Activated CD4-positive, alpha-beta T cell treated with anti-CD3 and anti-CD28 coated beads, Interleukin-2, amount 10 ng/mL, durations not matched to agents 7 days and 5 days (primary cell): ENCODE measurements at places on chromosomes 5 and 9. TPM values are rescaled to one million over a fixed set of nuclear protein-coding genes. Genes with fewer than 3 reads are reported as not detected.

GRCh38 chr5:168472329-168472728 is 13.9 kb upstream of the RARS1 start:
- H3K36me3 ChIP-seq: no peaks in the 10 kb centered on the region
- H3K4me3 ChIP-seq: no peak overlapping the region

ECPAS gene
- total RNA-seq: 55.5 TPM

- H3K27me3 ChIP-seq: peaks cover 2% of the 10 kb centered on the region
- no peak for DNase-seq
- no peak overlapping the region for H3K27ac ChIP-seq
- no peaks in the 10 kb centered on the region for H3K36me3 ChIP-seq
- no peak overlapping the region for H3K4me3 ChIP-seq
- H3K4me1 ChIP-seq: no peaks in the 10 kb centered on the region
Measured at GRCh38 chr5:152353001-152353400, 52.1 kb downstream of the NMUR2 start.

DNA sequence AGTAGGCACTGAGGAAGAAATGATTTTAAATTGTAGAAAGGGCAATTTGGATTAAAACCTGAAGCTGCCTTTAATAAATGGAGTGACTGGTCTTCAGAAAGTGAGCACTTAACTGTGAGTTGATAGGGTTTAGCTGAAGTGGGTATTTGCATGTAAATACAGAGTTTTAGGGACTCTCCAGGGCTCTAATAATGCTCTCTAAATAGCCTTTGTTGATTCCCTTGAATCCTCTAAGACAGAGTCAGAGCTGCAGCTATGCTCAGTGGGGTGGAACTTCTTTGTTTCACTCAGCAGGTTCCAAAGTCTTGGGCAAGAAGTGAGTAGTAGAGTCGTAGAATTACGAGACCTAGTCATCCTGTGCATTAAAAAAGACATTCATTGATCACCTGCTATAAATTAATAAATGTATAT is 21.4 kb downstream of the GLRA1 start:
- H3K4me1 ChIP-seq: no peaks in the 10 kb centered on the region
- peaks cover 4% of the 10 kb centered on the region for H3K27me3 ChIP-seq
- H3K4me3 ChIP-seq: no peak overlapping the region
- no peaks in the 10 kb centered on the region for H3K36me3 ChIP-seq

DNA sequence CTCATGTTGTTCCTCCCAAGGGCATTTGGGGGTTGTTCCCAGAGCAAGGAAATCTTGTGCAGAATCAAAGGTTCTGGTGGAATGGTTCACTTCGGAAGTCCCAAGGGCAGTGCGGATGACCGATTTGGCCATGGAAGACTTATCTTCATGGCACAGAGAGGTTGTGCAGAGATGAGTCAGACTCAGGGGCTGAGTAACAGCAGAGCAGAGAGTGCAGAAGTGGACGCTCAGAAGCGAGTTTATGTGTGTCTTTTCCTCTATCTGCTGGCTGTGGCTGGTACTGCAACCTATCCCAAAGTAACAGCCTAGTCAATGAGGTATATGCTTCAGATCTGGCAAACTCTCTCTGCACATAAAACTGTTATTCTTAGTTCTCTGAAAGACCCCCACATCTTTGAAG is 118.1 kb downstream of the DPYSL3 start:
- no peak overlapping the region for H3K27ac ChIP-seq
- DNase-seq: no peak
- no peaks in the 10 kb centered on the region for H3K27me3 ChIP-seq
- no peaks in the 10 kb centered on the region for H3K4me1 ChIP-seq

PHF24 gene
- total RNA-seq: not detected

GRCh38 chr5:119860463-119860862 is 231.1 kb downstream of the FAM170A start:
- no peak overlapping the region for H3K4me3 ChIP-seq
- H3K27me3 ChIP-seq: no peaks in the 10 kb centered on the region
- H3K4me1 ChIP-seq: no peaks in the 10 kb centered on the region
- DNase-seq: no peak

DNA sequence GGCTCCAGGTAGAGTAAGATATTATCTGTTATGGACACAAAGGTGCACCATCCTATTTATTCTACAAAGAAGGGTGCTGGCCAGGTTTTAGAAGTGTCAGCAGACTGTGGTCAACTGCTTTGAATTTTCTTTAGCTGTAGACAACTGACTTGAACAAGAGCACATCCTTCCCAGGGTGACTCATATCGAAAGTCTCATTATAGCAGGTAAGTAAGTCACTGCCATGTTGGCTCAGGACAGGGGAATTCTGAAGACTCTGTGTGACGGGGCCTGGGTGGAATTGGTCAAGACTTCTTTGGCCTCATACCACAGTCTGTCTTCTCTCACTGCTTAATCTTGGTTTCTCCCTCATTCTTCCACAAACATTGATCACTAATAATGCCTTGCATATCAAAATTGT is 214.5 kb upstream of the CDH9 start:
- H3K4me1 ChIP-seq: no peaks in the 10 kb centered on the region
- no peak overlapping the region for H3K27ac ChIP-seq

DNA sequence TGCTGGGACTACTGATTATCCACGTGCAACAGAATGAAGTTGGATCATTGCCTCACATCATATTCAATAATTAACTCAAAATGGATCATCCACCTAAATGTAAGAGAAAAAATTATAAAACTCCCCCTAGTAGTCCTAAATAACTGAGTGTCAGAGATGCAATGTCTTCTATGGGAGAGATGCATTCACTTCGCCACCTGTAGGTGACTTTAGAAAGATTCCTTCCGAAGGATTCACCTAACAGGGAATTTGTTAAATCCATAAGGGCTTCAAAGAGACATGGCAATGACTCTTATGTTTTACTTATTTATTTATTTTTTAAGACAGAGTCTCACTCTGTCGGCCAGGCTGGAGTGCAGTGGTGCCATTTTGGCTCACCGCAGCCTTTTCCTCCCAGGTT is 526.0 kb downstream of the MTRR start:
- no peaks in the 10 kb centered on the region for H3K27me3 ChIP-seq
- H3K27ac ChIP-seq: no peak overlapping the region
- H3K4me1 ChIP-seq: no peaks in the 10 kb centered on the region
- no peak for DNase-seq

DNA sequence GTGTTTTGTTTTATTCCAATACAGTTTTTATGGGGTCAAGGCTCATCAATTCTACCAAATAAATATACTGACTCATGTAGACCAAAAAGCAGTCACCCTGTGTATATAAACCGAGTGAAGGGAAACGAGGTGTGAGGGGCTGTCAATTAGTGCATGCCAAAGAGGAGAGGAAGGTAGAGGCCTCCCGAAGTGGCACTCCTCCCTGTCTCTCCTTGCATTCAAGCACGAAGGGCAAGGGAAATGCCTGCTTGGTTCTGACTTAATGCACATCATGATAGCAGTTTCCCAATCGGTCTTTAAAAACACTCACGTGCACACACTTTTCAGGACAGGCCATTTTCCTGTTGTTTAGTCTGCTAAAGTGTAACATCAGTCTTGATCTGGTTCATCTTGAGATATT is 125.6 kb upstream of the SLCO6A1 start:
- H3K27me3 ChIP-seq: peaks cover 9% of the 10 kb centered on the region
- no peak overlapping the region for H3K27ac ChIP-seq
- no peaks in the 10 kb centered on the region for H3K4me1 ChIP-seq
- no peak for DNase-seq

DNA sequence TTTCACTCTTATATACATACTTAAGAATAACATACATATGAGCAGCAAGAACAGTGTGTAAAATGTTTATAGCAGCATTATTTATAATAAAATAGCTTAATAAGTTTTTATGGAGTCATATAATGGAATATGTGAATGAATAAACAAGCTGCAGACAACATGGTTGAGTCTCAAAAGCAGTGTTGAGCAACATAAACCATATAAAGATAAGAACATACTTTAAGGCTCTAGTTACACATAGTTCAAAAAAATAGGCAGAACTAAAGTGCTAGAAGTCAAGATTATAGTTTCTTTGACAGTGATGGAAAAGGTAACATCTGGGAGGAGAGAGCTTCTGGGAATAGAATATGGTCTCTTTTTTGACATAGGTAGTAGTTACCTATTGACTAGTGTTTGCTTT is 53.7 kb upstream of the ADAMTS19 start:
- no peak overlapping the region for H3K27ac ChIP-seq
- no peak overlapping the region for H3K4me3 ChIP-seq
- no peak for DNase-seq
- no peaks in the 10 kb centered on the region for H3K36me3 ChIP-seq
- no peaks in the 10 kb centered on the region for H3K27me3 ChIP-seq
- no peaks in the 10 kb centered on the region for H3K4me1 ChIP-seq
